Astrocyte (in vitro differentiated cells and primary cell): ENCODE measurements at places on chromosomes 3 and 15. TPM values are rescaled to one million over a fixed set of nuclear protein-coding genes. Genes with fewer than 3 reads are reported as not detected.
A peak's percentile ranks its signal among the peaks of the same experiment; 100 is the strongest.

- DNase-seq, result no peak
- peaks cover 3% of the 10 kb centered on the region for H3K36me3 ChIP-seq
- H3K4me3 ChIP-seq, result no peak overlapping the region
Observed at GRCh38 chr3:138032567-138032966, 22.6 kb downstream of the CLDN18 start.

DNA sequence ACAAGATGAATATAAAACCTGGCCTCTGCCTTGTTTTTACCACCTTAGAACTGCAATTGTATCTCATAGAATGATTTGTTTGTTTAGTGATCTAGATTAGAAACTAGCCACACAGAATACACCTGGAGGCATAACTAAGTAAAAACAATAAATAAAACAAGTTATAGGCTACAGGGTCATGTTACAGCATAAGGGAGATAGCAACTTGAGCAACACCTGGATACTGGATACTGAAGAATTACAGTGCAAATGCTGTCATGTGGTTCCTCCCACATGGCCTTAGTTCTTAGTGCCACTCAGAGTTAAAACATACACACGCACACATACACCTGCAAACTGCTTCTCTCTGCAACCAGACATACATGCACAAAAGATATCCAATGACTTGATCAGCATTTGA is 563.4 kb upstream of the DPPA4 start:
- H3K27ac ChIP-seq, result no peak overlapping the region
- no peaks in the 10 kb centered on the region for H3K36me3 ChIP-seq
- H3K4me1 ChIP-seq, result no peaks in the 10 kb centered on the region
- no peak for DNase-seq

GRCh38 chr3:8317661-8318649 is 183.7 kb upstream of the LMCD1 start:
- peak; percentile 27 for DNase-seq
- H3K4me3 ChIP-seq, result no peak overlapping the region
- no peaks in the 10 kb centered on the region for H3K27me3 ChIP-seq
- H3K27ac ChIP-seq, result no peak overlapping the region
- peaks cover 17% of the 10 kb centered on the region for H3K4me1 ChIP-seq

DNA sequence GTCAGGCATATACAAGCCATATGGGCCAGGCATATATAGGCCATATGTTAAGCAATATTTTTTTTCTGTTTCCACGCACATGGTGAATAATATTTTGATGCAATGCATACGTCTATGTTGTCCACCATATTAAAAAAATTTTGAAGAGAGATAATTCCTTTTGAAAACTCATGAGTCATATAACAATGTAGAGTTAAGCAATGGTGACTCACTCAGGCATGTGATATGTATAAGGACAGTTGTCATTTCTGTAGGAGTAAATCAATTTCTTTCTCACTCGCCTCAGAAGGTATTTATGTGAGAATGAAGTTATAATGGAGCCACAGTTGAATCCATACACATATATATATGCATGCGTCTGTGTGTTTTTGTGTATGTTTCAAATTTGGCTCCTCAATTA is 272.6 kb downstream of the EPHA3 start:
- no peak overlapping the region for H3K4me3 ChIP-seq
- H3K4me1 ChIP-seq, result no peaks in the 10 kb centered on the region
- H3K27ac ChIP-seq, result no peak overlapping the region

STAB1 gene
- total RNA-seq, result 0.39 TPM in 1 of 2 replicates, not detected in the other
